Fibroblast of the conjunctiva (primary cell): ENCODE measurements at places on chromosomes 5 and 9.

- no peak for DNase-seq
Observed at GRCh38 chr5:24742334-24742733, 97.6 kb upstream of the CDH10 start.

GRCh38 chr5:111968459-111968858 lies 211.5 kb upstream of the NREP start:
- DNase-seq = no peak

GRCh38 chr5:137122075-137122474 lies 377.1 kb downstream of the SPOCK1 start:
- peak; percentile 36 for DNase-seq

DNA sequence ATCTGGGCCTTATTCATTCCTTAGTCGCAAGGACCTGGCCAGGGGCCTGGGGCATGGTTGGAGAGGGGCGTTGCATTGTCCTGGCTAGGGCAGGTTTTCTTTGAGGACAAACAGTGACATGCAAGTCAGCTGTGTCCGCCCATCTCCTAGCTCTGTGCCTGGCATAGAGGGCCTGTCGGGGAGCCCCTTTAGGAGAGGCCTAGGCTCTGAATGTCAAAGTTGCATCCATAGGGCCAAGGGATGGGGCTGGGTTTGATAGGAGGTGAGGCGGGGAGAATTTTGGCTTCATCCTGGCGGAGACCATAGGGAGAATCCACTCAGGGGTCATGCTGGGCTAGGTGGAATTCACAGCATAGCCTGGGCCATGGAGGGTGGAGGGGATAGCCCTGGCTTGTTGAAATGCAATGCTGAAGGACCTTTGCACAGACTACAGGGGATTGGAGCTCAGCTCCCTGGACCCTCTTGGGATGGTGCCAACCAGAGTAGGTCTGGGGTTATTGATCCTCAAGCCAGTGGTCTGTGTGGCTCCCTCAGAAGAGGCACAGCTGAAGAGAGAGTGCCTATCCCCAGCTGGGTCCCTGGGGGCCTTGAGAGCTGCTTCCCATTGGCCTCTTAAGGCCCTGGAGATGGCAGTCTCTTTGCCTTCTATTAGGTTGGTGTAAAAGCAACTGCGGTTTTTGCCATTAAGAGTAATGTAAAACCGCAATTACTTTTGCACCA lies 104.0 kb downstream of the RGS3 start:
- DNase-seq = no peak

DNA sequence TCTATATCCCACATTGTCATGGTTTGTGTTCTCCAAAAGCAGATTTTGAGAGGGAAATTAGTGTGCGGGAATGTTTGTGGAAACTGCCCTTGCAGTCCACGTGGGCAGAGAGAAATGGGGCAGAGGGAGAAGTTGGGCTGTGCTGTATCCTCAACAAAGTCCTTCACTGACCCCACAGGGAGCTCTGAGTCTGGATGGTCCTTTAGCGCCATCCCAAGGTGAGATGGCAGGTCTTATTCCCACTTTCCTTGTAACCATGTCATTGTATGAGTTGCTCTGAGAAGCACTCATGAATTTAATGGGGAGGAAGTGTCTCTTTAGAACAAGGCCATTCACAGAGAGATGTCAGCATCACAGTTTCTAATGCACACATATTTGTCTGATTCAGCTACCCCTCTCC lies 127.1 kb downstream of the ANKRD18B start:
- no peak for DNase-seq

DNA sequence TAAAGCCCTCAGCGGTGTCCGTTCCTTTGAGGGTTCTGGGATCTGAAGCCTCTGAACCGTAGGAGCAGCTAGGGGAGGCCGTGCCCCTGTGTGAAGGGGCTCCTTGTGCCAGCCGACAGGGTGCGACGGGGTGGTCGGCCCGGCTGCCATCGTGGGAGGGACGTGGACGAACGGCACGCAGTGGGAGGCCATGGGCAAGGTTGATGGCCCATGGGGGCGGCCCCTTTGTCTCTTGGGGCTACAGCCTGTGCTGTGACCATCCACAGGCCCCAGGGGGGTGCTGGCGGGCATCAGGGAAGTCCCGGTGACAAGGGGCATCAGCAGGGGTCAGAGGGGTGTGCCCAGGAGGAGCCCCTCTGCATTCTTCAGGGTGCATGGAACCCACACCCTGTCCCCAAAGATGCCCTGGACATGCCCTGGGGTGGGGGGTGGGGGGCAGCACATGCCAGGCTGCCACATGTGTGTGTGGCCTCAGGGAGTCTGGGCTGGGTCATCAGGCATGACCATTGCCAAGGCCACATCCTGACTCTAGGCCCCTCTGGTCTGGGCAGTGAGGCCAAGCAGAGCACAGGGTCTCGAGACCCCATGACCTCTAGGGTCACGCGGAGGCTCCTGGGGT lies 49.6 kb upstream of the CACNA1B start:
- no peak for DNase-seq
